ENCODE measurements at places on chromosomes 1 and 21.

GRCh38 chr1:30613188-30613587, 110.2 kb downstream of the MATN1 start:
- DNase-seq, result no peak

DNA sequence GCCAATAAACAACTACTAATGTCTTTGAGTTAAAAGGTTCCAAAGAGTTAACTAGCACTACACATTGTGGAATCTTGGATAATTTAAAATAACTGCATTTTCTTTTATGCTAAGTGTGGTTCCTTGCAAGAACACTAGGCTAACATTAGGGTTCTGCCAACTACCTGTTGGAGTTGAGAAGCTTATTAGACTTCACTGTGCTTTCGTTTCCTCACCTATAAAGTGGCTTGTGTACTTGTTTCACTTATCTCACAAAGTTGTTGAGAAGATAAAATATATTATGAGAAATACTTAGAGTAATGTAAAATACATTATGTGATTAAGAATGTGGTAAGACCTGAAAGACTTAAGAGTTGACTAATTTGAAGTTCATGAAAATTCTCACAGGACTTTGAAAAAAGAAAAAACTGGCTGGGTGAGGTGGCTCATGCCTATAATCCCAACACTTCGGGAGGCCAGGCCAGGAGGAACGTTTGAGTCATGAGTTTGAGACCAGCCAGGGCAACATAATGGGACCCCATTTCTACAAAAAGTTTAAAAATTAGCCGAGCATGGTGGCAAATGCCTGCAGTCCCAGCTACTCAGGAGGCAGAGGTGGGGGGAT, 5.6 kb upstream of the RRAGC start:
- no peak for DNase-seq

DNA sequence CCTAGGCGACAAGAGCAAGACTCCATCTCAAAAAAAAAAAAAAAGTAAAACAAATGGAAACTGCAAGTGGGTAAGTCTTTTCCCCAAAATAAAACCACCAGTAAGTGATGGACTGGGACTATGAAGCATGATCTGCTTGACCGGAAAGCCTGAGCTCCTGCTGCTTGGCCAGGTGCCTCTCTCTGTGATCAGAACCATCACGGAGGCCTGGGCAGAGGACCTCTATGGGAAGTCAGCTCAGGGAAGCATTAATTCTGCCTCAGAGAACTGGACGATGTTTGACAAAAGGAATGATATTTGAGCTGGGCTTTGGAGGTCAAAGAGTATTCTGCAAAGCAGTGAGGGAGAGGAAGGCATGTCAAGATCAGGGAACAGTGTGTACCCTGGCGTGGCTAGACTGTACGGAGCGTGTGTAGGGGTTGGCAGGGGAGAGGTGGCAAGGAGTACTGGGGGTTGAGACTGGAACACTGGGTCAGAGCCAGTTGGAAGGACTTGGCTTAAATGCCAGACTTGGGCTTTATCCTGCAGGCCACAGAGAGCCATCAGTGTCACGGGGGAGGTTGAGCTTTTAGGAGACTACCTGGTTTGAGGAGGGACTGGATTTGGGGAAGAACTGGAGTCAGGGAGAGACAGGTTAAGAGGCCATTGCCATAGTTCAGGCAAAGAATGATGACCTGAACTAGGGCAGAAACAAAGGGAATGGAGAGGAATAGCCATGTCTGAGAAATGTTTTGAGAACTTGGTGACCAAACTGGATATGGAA, 16.4 kb downstream of the ATP1A2 start:
- DNase-seq, result no peak

GRCh38 chr21:34552360-34553098, 40.5 kb upstream of the KCNE1 start:
- DNase-seq, result no peak

- no peak for DNase-seq
These were observed 15.9 kb downstream of the RNU5D-1 start for GRCh38 chr1:44714944-44715571.

GRCh38 chr1:243740255-243740999, 109.6 kb downstream of the AKT3 start:
- DNase-seq, result no peak

GRCh38 chr1:112172294-112172882, 182.9 kb upstream of the KCND3 start:
- no peak for DNase-seq

- no peak for DNase-seq
These were observed 41.3 kb upstream of the BMP8B start for GRCh38 chr1:39829791-39830533.

- no peak for DNase-seq
These were observed 56.4 kb downstream of the LDLRAD2 start for GRCh38 chr1:21868482-21868881.

DNA sequence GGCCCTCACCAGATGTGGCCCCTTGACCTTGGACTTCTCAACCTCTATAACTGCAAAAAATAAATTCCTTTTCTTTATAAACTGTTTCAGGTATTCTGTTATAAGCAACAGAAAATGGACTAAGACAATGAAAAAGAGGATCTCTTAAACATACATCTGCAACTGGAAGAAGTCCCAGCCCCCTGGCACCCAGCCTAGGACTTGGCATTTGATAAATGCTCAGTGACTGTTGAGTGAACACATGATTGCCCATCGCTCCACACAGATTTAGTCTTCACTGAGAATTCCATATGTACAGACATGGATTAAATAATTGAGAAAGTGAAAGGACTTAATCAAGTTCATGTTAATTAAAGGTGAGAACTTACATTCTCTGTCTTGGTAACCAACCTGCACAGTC, 344.9 kb upstream of the RUNX1 start:
- no peak for DNase-seq

GRCh38 chr1:173823781-173824314, 625 bp upstream of the DARS2 start:
- DNase-seq, result no peak

DNA sequence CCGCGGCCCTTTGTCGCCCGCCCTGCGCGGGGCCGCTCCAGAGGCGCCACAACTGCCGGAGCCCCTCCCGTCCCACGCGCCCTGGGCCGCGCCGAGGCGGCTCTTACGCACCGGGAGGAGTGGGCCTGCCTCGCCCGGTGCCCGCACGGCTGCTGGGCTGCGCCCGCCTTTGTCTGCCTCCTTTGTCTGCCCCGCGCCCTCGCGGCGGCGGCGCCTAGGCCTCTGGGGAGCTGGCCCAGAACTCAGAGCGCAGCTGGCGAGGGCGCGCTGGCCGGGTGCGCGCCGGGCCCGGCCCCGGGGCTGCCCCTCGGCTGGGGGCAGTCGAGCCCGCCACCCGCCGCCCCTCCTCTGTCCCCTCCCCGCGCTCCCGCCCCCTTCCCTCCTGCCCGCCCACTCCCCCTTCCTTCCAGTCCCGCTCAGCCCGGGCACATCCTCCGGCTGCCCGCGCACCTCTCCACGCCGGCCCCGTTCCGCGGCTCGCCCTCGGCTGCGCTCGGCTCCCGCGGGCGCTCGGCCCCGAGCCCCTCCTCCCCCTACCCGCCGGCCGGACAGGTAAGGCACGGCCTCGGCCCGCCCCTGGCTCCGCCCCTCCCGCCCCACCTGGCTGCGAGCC, at the start of gene DRAXIN:
Gene DRAXIN, plus strand, starts transcription at position 409 of the 613 bp plus-strand sequence. CDS start 14,549 bp downstream, outside the sequence.
- no peak for DNase-seq

- DNase-seq, result no peak
These were observed 83.9 kb downstream of the SMYD2 start for GRCh38 chr1:214364786-214365295.

All from NCI-H1436 treated with DMSO at 0.1 percent for 48 hours (cell line).